ENCODE measurements at places on chromosomes 13 and 19.
A peak's percentile ranks its signal among the peaks of the same experiment; 100 is the strongest.

- no peak for DNase-seq
Observed at GRCh38 chr13:98741741-98742435, 10.6 kb downstream of the SLC15A1 start.

DNA sequence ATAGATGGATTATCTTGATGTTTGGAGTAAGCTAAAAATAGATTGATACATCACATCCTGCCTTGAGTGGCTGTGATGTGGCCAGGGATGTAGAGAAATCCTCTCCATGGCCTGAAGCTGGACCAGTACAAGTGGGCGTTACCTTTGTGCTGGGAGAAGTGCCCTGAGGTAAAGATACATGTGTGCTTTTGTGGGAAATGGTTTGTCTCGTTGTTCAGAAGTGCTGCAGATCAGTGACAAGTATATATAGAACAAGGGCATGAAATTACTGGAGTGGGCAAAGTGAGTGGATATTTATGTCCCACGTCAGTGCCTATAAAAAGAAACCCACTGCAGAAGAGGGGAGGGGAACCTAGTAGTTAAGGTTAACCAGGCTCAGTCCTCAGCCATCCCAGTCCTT is 12.2 kb upstream of the ZNF304 start:
- peak; percentile 49 for DNase-seq

- DNase-seq: no peak
Observed at GRCh38 chr13:37769078-37769477, 100.5 kb downstream of the TRPC4 start.

- no peak for DNase-seq
Observed at GRCh38 chr19:38064661-38065425, 157.8 kb downstream of the SIPA1L3 start.

- no peak for DNase-seq
Observed at GRCh38 chr19:54937926-54938325, 9.4 kb downstream of the NLRP7 start.

GRCh38 chr19:53055117-53055516 is 10.6 kb downstream of the ERVV-2 start:
- DNase-seq: no peak

DNA sequence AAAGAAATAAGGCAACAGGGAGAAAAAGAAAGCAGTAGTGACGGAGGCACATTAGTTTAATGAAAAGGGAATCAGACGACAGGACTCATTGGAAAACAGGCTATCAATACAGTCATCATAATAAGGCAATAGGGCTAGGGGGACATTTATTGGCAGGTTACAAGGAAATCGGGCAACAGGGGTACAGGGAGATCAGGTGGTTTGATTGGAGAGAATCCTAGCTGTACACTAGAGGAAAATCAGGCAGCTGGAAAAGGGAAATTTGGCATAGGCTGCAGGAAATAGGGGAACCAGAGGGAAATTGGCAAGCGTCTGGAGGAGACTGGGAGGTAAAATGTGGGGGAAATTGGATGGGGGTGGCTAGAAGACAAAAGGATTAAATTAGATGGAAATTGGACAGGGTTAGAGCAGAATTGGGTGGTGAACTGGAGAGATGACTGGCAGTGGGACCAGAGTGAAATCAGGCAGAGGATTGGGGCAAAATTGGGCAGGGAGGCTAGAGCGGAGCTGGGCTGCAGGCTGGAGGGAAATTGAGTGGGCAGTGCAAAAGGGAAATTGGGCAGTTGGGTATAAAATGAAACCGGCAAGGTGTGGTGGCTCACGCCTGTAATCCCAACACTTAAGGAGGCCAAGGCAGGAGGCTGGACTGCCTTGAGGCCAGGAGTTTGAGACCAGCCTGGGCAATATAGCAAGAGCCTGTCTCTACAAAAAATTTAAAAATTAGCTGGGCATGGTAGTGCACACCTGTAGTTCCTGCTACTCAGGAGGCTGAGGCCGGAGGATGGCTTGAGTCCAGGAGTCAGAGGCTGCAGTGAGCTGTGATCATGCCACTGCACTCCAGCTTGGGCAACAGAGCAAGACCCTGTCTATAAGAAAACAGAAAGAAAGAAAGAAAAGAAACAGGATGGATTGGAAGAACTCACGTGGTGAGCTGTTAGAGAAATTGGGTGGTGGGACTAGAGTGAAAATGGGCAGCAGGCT is 7.4 kb downstream of the LRFN3 start:
- DNase-seq: no peak

- DNase-seq: no peak
Observed at GRCh38 chr13:109843695-109844094, 57.3 kb upstream of the IRS2 start.

- DNase-seq: no peak
Observed at GRCh38 chr13:88459331-88459730, 788.2 kb downstream of the SLITRK5 start.

GRCh38 chr13:99353836-99354235 is 46.6 kb upstream of the GPR183 start:
- no peak for DNase-seq

- no peak for DNase-seq
Observed at GRCh38 chr13:46378411-46378810, 8.6 kb downstream of the RUBCNL start.

- DNase-seq: no peak
Observed at GRCh38 chr13:43085545-43085944, 62.2 kb downstream of the DNAJC15 start.

DNA sequence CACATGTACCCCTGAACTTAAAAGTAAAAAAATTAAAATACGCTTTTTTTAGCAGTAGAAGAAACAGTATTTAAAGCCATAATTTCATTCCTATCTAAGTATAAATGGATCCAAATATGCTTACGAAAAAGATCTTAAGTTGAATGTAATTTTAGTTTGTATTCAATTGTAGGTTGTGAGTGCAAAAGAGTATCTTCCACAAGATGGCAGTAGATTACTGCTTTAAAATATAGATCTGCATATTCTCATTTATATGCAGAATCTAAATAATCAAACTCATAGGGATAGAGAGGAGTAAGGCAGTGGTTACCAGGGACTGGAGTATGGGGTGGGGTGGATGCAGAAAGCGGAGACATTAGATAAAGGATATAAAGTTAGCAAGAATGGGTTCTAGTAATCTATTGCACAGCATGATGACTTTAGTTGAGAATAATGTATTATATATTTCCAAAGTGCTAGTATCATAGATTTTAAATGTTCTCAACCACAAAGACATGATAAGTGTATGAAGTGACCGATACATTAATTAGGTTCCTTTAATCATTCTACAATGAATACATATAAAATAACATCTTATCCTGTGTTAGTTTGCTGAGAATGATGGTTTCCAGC is 14.2 kb downstream of the OR7A17 start:
- no peak for DNase-seq

GRCh38 chr13:67619995-67620380 is 389.9 kb upstream of the PCDH9 start:
- DNase-seq: no peak

DNA sequence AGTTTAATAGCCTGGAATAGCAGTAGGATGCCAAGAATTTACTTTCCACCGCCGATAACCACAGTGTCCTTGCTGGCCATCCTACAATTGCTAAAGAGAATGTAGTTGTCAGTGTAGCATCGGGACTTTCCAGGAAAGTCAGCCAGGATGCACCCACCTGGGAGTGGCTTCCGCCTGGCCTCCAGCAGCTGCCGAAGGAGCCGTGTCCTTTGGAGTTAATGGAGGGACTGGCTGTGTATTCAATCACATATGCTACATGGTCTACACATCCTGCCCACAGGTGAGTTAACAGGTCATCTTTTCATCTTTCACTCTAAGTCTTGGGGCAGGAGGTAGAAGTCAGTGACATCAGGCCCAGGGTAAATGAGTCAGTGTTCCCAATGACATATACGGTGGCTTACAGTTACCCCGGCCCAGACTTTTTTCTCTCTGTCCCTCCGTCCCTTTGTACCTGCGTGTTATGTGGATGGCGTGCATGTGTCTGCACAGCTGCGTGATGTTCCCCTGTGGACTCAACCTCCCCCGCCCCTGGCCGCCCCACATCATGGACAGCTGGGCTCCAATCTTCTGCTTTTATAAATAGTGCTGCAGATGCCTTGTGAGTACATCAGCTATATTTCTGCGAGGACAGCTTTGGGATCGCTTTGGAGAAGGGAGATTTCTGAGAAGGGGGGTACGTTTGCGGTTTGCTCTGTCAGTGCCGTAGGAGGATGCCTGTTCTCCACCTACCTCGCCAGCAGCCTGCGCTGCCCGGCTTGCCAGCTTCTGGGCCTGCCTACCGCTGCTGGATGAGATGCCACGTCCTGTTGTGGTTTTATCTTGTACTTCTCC is 63.1 kb downstream of the ATP11A start:
- DNase-seq: peak; percentile 49

DNA sequence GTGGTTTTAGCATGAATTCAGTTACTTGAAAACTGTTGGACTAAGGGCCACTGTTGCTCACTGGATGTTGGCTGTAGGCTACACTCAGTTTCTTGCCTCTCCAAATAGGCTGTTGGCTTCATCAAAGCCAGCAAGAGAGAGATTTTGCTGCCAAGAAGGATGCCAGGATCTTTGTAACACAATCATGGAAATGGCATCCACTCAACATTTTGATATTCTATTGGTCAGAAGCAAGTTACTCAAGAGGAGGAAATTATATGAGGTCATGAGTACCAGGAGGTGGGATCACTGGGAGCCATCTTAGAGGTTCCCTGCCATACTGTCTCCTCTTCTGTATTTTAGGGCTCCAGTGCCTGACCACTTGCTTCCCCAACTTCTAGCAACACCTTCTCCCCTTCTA is 30.6 kb downstream of the SYDE1 start:
- DNase-seq: no peak

- DNase-seq: no peak
Observed at GRCh38 chr19:38063928-38064327, 156.9 kb downstream of the SIPA1L3 start.

DNA sequence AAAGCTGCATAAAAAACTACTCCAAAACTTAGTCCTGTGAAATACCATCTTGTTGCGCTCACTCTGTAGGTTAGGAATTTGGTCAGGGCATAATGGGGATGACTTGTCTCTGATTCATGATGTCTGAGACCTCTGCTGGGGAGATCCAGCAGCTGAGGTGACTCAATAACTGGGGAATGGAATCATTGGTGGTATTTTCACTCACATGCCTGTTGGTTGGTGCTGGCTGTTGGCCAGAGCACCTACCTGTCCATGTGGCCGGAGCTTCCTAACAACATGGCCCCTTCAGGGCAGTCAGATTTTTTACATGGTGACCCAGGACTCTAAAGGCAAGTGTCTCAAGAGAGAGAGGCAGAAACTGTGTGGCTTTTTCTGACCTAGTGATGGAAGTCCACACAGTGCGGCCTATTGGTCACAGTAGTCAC is 7.4 kb upstream of the ESD start:
- no peak for DNase-seq

DNA sequence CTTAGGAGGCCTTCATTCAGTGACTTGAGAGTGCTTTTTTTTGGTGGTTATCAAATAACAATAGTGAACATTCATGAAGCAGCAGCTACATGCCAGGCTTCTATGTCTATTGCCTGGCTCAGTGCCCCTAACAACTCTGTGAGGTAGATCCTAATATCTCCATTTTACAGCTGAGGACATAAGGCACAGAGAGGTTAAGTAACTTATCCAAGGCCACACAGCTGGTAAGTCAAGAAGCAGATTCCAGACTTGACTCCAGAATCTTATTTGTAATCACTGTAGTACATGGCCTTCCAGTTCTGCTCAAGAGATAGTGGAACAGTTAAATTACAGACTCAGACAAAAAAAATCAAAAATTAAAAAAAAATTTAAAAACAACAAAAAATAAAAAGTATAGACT is 26.8 kb downstream of the CKM start:
- DNase-seq: no peak

DNA sequence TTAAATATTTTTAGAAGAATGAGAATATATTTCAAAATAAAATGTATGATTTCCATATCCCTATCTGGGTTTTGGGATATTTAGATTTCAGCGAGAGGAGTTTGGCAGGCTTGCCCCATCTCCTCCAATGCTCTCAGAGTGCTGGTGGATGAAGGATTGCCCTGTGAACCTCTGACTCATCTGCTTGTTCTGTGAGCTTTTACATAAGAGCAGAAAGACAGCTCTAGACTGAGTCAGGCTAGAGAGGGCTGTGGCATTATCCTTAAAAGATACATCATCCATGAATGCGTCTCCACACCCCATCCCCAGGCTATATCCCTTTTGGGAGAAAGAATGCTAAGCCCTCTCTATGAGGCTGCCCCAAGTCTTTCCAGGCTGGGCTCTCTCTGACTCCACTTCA is 190.6 kb downstream of the TUBA3C start:
- no peak for DNase-seq

DNA sequence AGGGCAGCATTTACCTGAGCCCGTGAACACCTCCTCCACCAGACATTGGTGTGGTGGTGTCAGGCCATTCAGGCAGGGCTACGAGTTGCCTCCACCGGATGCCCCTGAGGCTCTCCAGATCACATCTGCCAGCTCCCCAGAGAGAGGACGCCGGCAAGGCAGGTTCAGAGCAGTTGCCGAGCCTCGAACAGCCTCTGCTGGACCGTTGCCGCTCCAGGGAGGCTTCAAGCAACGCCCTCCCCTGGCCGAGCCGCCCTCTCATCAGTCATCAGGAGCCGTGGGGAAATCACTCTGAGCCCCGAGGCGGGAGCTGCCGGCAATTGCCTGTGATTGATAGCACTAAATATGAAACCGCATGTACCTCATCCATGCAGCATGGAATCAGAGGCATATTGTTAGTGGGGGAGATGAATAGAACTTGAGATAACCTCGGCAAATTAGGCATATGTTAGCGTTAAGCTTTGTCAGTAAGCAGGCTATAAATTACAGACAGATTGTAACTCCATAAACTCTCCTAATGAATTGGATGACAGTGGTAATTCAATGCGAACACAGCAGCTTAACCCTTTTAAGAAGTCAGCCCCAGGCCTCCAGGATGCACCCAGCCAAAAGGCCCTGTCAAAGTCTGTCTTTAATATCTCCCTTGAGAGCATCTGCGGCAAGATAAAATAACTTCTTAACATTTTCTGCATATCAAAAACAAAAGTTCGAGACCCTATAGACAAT is 29.8 kb upstream of the SPACA7 start:
- DNase-seq: no peak

- DNase-seq: no peak
Observed at GRCh38 chr13:98525456-98526181, 51.3 kb downstream of the STK24 start.

DNA sequence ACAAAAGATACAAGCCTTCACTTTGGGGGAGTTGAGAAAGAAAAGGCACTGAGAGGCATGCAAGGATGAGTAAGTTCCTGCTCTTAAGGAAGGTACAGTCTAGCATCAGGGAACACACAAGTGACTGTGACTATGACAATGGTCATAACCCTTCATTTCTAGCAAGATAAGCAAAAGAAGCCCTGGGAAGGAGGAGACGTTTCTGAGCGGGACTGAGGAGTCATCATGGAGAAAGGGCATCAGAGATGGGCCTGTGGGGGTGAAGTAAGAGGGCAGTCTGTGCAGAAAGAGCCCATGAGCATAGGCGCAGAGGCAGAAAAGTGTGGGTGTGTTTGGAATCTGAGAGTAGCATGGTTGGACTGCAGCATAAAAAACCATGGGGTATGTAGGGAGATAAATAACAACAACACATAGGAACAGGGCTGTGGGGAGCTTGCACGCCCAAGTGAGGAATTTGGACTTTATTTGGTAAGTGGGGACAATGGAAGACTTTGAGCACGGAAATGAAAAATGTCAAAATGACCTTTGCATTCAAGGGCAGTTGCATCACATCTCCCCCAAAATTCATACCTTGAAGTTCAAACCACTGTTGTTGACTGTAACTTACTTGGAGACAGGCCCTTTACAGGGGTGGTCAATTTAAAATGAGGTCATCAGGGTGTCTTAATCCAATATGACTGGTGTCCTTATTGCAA is 86.7 kb downstream of the MBNL2 start:
- DNase-seq: no peak

All from femur (tissue), 1 donor.